ENCODE measurements at places on chromosomes 2 and 18. TPM values are rescaled to one million over a fixed set of nuclear protein-coding genes. Genes with fewer than 3 reads are reported as not detected.

DNA sequence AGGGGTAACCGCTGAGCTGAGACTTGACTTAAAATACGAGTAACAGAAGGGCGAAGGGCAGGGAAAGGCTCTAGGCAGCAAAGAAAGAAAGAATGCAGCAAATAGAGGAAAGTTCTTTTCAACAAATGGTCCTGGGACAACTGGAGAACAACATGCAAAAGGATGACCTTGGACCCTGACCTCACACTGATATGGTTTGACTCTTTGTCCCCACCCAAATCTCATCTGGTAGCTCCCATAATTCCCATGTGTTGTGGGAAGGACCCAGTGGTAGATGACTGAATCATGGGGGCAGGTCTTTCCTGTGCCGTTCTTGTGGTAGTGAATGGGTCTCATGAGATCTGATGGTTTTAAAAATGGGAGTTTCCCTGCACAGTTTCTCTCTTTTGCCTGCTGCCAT lies 33.9 kb downstream of the ST3GAL5 start:
- no peak overlapping the region for H3K27ac ChIP-seq
- no peak overlapping the region for H3K4me3 ChIP-seq
- H3K4me1 ChIP-seq, result no peaks in the 10 kb centered on the region
- DNase-seq, result no peak
- H3K36me3 ChIP-seq, result peaks cover 13% of the 10 kb centered on the region
- H3K27me3 ChIP-seq, result no peaks in the 10 kb centered on the region

DNA sequence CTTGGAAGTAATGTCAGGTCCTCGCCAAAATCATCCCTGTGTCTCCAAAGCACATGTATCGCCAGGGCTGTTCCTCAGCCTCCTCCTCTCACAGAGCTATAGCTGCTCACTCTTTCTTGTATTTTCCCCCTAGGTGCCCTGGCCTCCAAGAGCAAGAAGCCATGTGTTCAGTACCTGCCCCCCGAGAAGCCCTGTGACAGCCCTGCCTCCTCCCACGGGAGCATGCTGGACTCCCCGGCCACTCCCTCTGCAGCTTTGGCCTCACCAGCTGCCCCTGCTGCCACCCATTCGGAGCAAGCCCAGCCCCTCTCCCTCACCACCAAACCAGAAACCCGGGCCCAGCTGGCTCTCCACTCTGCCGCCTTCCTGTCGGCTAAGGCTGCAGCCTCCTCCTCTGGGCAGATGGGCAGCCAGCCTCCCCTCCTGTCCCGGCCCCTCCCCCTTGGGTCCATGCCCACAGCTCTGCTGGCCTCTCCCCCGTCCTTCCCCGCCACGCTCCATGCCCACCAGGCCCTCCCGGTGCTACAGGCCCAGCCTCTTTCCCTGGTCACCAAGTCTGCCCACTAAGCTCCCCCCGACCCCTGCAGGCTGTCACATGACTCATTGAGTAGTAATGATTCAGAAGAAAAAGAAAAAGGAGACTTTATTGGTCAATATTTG lies 18.8 kb downstream of the TGOLN2 start:
- no peak overlapping the region for H3K4me3 ChIP-seq
- H3K36me3 ChIP-seq, result peaks cover 40% of the 10 kb centered on the region
- peaks cover 23% of the 10 kb centered on the region for H3K4me1 ChIP-seq

DNA sequence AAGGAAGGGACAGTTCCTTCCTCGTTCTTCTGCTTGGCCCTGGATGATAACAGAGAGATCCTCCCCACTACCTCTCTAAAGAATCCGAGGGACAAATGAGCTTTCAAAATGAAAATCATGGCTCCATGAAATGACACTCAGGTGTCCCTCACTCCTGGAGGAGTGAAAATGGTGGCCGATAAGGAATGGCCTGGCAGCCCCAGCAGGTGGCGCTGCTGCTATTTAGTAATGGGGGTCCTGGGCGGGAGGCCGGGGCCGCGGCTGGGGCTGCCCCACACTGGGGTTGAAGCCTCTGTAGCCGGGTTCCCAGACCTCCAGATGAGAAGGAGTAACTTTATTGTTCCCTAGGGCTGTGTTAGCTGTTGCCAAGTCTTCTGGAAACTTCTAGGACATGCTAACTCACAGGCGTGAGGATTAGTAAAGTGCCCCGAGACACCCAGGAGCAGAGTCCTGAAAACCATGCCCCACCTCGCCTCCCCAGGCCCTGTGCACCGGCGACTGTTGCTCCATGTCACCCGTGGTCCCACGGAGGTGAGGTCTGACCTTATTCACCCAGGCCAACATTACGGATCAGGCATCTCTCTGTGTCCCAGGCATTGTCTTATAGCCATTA lies 138.0 kb downstream of the CTIF start:
- no peaks in the 10 kb centered on the region for H3K27me3 ChIP-seq
- peaks cover 16% of the 10 kb centered on the region for H3K36me3 ChIP-seq
- H3K27ac ChIP-seq, result no peak overlapping the region
- peaks cover 23% of the 10 kb centered on the region for H3K4me1 ChIP-seq

DNA sequence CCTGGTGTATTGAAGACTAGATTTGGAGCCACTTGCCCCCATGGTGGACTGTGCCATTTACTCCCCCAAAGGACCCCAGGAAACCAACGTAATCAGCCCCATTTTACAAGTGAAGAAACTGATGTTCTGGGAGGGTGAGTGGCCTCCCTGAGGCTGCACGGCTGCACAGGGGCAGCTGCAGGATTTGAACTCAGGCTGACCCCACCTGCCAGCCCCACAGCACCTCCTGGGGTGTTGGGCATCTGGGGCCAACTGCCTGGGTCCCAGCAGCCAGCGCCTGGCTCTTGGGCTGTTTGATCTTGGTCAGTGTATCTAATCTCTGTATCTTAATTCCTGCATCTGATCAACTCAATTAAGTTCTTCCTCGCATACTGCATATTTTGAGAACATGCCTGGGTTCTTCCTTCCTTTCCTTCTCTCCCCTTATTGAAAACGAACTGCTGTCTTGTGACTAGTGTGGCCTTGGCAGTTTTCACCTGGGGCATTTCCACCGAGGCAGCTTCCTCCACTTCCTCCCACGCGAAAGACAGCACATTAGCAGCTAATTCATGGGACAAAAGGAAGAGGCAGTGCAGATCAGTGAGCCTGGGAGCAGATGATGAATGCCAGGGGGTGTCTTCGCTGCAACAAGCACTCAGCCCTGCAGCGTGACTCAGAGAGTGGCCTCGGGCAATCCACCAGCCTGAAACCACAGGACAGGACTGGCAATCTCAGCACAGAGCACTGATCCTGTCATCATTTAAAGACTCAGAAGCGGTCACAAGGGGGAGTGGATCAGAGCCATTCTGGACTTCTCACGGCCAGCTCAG lies 184.1 kb upstream of the RAB12 start:
- H3K27ac ChIP-seq, result no peak overlapping the region
- H3K4me1 ChIP-seq, result peaks cover 5% of the 10 kb centered on the region
- no peak overlapping the region for H3K4me3 ChIP-seq
- peaks cover 6% of the 10 kb centered on the region for H3K27me3 ChIP-seq

DNA sequence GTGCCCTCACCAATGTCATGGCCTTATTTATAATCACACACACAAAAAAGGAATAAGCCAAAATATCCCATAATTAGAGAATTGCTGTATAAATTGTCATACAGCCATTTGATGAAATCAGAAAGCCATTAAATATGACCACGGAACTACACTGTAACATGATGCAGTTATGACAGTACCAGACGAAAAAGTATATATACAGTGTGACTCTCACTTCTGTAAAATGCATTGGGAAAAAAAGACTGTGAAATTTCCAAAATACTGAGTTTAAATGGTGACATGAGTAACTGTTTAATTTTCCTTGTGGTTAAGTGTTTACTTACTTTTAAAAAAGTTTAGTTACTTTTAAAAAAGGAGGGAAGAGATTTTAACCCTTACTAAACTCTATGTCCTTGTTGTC lies 25.4 kb downstream of the UXS1 start:
- no peaks in the 10 kb centered on the region for H3K27me3 ChIP-seq
- H3K27ac ChIP-seq, result no peak overlapping the region
- H3K4me1 ChIP-seq, result no peaks in the 10 kb centered on the region
- H3K36me3 ChIP-seq, result no peaks in the 10 kb centered on the region

DNA sequence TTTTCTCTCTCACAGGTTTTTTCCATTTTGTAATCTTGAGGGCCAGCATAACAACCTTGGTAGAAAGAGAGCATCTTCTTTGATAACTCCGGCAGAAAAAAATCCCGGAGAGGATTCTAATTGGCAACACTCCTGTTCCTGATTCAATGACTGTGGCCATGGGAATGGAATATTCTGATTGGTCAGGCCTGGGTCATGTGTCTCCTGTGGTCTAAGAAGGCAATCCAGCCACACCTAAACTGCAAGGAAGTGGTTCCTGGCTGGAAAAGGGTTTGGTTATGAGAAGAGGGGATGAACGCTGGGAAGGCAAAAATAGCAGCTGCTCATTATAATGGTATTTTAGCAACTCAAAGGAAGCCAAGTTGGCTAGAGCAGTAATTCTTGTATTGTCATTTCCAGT lies 24.8 kb upstream of the ZNF638 start:
- DNase-seq, result no peak
- H3K36me3 ChIP-seq, result no peaks in the 10 kb centered on the region
- H3K27me3 ChIP-seq, result peaks cover 1% of the 10 kb centered on the region
- H3K4me3 ChIP-seq, result no peak overlapping the region

Gene DSC2
- total RNA-seq, result not detected

Gene DNAH7
- 0.36 TPM for total RNA-seq

- no peak overlapping the region for H3K4me3 ChIP-seq
- H3K36me3 ChIP-seq, result no peaks in the 10 kb centered on the region
- H3K27ac ChIP-seq, result no peak overlapping the region
- no peaks in the 10 kb centered on the region for H3K27me3 ChIP-seq
Measured at GRCh38 chr2:696999-697627, 19.9 kb upstream of the TMEM18 start.

DNA sequence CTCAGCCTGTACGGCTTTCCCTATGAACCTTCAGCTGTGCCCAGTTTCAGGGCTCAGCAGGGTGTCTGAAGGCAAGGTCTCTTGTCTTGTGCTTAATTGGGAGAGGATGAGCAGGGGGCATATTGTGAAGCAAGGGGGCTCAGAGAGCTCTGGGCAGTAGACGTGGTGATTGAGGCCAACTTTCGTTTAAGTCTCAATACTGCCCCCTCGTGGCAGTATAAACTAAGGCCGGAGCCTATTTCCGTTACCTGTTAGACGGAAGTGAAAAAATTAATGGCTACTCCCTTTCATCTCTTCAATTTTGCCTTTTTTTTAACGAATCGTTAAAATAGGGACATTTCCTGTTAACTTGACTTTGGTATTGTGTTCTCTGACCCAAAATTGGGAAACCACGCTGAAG lies 193.4 kb downstream of the TDRD15 start:
- H3K4me3 ChIP-seq, result no peak overlapping the region
- no peaks in the 10 kb centered on the region for H3K36me3 ChIP-seq
- no peak overlapping the region for H3K27ac ChIP-seq

- H3K36me3 ChIP-seq, result no peaks in the 10 kb centered on the region
- no peak for DNase-seq
- no peak overlapping the region for H3K4me3 ChIP-seq
- no peak overlapping the region for H3K27ac ChIP-seq
Measured at GRCh38 chr18:28091197-28091596, 85.7 kb downstream of the CDH2 start.

- peak; percentile 99 for DNase-seq
- no peaks in the 10 kb centered on the region for H3K36me3 ChIP-seq
- no peak overlapping the region for H3K4me3 ChIP-seq
- H3K27me3 ChIP-seq, result no peaks in the 10 kb centered on the region
- H3K27ac ChIP-seq, result peak overlapping the region; percentile 97
Measured at GRCh38 chr2:195561116-195561921, 95.7 kb upstream of the SLC39A10 start.

All from IMR-90 (cell line).